Stimulated activated CD8-positive, alpha-beta memory T cell treated with anti-CD3 and anti-CD28 coated beads, Interleukin-15, amount 100 ng/mL, for 24 hours (primary cell): ENCODE measurements at places on chromosomes 7 and 10.

- DNase-seq = no peak
These were observed 177.6 kb downstream of the PPP1R17 start for GRCh38 chr7:31864646-31865045.

DNA sequence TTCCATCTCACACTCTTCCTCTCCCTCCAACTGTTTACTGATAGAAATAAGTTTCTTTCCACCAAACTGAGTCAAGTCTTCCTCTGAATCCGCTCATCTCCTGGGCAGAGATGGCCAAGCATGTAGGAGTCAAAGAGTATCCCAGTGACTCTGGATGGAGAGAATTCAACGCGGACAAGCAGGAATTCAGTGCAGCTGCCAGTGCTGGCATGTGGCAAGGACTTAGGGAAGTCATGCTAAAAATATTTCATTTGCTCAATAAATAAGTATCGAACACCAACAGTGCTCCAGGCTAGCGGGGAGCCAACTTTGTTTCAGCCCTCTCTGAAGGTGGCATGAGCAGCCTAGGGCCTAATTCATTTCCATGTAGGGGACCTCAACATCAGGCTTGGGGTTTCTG, 351.6 kb upstream of the ZMIZ1 start:
- DNase-seq = no peak

GRCh38 chr7:137655804-137656203, 191.0 kb downstream of the DGKI start:
- no peak for DNase-seq

DNA sequence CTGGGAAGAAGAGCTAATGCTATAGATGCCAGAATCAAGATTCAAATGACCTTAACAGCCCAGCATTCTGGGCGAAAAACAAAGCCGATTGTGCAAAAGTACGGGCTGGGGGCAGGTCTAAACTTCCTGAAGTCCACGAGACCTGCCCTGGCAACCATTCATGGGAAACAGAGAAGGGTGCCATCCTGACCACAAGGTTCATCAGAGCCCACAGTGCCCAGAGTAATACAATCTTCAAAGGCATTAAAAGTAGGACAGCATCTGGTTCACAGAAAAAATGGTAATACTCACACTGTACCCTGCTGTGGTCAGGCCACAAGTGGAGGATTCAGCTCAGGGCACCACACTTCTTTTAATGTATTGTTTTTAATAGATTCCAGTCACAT, 36.1 kb downstream of the SORBS1 start:
- DNase-seq = no peak

GRCh38 chr7:106866298-106867281, 1.5 kb downstream of the PIK3CG start:
- no peak for DNase-seq

- no peak for DNase-seq
These were observed 362.7 kb downstream of the REEP3 start for GRCh38 chr10:63883861-63884260.

GRCh38 chr7:75575488-75576121, 83.5 kb downstream of the SPDYE5 start:
- DNase-seq = no peak

DNA sequence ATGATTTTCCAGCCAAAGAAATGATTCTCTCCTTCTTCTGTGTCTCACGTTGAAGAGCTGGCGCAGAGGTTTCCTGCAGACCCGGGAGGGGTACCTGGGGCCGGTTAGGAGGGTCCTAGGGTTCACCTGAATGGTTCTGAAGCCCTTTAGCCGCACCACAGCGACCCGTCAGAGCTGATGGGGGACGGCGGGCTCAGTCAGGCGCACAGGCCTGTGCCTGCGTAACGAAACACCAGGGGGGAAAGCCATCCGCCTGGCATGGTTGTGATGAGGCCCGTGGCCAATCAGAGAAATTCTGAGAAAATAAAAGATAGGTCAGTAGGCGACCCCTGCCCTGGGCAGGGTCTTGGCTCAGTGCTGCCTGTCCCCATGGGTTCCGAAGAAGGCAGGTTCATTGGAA, 35.6 kb downstream of the FAM20C start:
- DNase-seq = no peak

DNA sequence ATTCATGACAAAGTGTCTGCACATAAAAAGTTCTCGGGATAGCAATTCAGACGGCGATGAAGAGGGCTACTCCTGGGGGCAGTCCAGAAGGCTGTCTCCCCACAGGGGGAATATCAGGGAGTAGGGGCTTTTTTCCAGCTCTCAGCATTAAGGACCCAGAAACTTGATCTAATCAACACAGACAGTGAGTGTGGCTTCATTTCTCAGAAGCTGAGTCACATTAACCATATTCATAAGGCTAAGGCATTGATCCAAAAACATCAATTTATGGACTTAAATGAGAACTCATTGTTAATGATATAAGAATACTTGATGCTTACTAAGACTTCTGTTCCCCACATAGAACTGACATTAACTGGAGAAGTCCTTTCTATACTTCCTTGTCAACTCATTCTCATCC, 87.5 kb upstream of the AOAH start:
- DNase-seq = no peak
